ENCODE measurements at places on chromosomes 16 and 17.

DNA sequence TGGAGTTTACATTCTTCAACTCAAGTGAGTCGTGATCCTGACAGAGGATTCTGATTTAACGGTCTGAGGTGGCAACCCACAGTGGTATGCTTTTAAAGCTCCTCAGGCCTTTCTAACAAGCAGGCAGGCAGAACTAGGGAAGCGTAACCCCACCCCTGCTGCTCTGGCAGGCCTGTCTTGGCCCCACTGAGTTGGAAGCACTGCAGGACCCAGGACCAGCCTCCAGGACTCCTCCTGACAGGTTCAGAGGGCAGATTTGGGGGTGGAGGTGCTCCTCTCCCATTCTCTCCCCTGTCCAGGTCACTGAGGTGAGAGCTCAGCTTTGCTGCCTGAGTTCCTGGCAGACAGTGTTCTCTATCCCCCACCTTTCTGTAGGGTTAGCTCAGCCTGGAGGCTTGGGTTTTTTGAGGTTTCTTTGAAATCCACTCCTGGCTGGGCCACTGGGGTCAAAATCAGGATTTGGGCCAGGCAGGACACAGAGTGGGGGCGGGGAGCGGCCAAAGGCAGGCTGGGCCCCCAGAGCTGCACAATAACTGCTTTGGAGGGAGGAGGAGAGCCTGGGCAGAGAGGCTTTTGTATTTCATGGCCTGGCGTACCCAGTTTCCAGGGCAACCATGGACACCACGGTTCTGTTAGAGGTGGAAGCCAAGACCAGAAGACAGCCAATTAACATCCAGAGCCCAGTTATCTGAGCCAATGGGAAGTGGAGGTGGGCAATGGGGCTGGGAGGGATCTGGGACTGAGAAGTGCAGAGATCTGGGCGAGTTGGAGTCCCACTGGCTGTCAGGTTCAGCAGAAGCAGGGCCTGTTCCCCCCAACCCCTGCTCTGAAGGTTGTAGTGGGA, 9.5 kb downstream of the MRPL27 start:
- DNase-seq, result no peak

DNA sequence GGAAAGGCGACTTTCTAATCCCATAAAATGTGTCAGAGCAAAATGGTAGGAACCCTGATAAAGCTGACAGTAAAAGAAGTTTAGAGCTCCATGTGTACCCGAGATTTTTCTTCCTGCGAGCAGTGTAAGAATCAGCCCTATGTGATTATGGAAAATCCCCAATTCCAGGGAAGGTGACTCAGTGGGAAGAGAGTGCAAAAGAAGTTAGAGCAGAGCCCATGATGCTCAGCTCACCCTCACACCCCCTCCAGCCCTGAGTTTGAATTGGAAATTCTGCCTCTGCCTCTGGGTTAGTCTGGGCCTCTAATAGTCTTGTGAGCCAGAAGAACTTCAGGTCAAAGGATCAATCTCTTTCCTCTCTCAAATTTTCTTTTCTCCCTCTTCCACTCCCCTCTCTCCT, 12.5 kb downstream of the C17orf78 start:
- DNase-seq, result no peak

DNA sequence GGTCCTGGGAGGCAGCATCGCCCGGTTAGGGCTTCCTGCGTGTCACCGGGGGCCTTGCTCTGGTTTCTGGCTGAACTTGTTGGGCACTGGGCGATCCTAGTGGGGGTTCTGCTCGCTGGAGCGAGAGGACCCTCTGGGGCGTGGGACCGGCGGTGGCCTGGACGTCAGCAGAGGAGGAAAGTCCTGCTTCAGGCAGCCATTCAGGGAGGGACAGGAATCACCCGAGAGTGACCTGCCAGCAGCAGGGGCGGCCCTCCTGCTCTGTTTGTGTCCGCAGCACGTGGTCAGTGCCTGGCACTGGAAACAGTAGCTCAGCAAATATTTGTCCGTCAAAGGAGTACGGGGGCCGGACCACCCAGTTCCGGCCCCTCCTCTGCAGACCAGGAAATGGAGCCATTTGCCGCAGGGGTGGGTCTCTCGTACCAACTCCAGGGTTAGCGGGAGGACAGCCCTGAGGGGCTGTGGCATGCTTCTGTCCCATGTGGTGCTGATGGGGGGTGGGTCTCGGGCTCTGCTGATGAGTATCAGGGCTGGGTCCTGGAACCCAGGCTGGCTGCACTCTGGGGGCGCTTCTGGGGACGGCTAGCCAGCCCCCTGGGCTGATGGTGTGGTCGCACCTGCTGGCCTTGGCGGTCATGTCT, 48.3 kb downstream of the BAIAP2 start:
- no peak for DNase-seq

DNA sequence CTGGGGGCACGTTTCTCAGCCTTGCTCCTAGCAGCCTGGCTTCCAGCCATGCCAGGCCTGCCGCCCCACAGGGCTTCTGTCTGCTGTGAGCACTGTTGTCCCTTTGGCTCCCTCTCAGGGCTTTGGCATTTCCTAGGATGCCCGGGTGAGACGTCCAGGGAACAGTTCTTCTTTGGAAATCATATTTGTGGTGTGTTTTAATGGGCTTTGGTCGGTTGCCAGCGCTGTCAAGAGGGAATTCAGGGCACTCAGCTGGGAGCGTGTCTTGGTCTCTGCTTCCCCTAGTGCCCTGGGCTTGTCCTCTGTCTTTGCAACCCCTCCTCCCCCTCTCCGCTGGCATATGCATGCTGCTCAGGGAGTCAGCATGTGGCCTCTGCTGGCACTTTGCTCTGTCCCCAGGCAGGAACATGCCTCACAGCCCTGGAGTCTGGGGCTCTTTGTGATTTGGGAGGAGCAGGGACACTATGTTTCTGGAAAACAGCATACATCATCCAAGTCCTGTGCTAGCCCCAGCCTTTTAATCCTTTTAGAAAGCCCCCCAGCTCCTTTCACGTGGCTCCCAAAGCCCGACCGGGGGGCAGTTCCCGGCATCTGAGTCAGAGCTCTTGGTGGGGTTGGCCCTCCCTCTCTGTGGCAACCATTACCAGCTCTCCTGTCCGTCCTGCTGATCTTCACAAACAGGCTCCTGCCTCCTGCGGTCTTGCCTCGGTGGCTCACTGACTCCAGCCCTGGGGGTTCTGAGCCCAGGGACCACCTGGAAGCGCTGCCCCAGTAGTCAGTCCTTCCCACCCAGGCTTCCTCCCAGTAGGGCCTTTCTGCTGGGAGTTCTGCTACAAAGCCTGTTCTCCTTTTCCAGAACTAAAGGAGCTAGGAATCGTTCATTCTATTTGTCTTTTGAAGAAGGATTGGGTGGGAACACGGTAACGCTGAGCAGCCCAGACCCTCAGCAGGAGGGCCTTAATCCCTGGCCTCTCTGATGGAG, 26.7 kb downstream of the SAP30BP start:
- peak; percentile 82 for DNase-seq

- DNase-seq, result no peak
Observed at GRCh38 chr16:27240948-27241531, 27.5 kb downstream of the NSMCE1 start.

- DNase-seq, result no peak
Observed at GRCh38 chr16:3486506-3487215, 8.6 kb downstream of the C16orf90 start.

DNA sequence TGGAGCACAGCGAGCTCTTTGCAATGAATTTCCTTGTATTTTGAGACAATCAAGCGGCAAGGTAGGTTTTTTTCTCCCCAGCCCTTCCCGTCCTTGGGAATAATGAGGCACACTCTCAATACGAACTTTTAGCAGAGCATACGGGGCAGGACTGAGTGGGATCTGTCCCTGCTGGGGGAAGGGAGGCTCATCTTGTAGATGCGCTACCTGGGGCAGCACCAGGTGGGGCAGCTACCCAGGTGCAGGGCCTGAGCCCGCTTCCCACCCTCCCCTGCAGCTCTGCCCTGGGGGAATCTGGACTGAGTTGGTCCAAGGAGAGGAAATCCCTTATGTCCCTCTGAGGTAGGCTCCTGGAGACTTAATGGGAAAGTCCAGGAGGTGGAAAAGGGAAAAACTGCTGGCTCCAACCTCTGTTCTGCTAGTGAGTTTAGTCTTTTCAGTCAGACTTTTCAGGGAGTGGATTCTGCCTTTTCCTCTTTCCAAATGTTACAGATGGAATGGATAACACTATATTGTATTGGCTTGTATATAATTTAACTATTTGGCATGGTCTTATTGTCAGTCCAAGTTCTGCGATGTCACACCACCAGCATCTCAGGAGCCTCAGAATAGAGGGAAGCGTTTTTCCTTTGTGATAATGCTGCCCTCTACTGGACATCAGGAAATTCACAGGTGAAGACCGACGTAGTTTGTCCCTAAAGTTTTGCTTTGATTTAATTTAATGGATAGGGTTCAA, 9.6 kb upstream of the CES1 start:
- DNase-seq, result no peak

GRCh38 chr16:10154389-10154788, 27.8 kb downstream of the GRIN2A start:
- DNase-seq, result no peak

DNA sequence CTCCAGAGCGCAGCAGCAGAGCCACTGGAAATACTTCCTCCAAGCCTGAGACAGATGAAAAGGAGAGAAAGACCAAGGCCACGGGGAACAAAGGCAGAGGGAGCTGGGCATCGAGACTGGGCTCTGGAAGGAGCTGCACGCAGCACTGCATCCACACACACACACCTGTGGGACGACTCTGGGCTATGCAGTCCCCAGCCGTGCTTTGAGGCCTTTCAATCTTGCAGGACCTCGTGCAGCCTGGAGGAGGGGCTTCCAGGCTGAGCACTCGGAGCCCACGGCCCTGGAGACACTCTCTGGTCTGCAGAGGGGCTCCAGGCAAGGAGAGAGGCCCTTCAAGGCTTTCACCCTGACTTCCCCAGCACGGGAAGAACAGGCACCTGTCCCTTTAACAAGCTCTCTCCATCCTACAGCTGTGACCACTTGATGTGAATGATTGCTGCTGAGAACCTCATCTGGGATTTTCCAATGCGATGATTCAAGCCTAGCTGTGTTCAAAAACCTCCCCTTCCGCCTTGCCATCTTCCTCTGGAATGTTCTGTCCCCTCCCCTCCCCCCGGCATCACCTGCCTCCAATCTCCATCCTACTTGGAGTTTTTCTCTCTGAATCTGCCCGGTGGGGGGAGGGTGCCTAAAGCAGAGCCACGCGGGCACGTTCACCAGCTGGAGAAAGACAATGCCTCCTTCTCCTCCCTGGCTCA, 37.5 kb downstream of the RBFOX3 start:
- DNase-seq, result no peak

GRCh38 chr17:34167354-34167753, 87.7 kb upstream of the CCL2 start:
- no peak for DNase-seq

DNA sequence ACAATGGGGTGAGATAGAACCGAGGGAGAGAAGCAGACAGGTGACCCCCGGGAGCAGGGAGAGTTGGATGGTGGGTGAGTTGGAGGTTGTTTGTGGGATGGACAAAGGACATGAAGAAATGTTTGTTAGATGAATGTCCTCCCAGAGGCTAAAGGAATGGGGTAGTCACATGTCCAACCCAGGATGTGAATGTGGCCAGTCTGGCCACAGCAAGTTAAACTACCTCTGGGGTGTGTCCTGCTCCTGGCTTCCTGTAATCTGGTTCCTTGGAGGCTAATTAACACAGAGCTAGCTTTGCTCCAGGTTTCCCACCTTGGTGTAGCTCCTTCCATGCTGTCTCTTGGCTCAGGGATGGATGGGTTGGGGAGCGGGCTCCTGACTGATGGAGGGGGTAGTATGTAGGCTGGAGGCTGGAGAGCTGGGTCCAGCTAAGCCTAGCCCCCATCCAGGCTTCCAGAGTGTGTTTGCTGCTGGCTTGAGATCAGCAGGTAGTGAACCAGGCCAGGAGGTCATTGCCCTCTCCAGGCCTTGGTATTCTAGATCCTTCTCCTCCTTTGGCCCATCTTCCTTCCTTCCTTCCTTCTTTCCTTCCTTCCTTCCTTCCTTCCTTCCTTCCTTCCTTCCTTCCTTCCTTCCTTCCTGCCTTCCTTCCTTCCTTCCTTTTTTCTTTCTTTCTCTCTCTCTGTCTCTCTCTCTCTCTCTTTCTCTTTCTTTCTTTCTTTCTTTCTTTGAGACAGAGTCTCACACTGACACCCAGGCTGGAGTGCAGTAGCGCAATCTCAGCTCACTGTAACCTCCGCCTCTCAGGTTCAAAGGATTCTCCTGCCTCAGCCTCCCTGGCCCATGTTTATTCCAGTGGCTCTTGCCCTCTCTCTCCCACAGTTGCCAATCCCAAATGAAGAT, 28.0 kb upstream of the UBE2G1 start:
- no peak for DNase-seq

- DNase-seq, result no peak
Observed at GRCh38 chr17:80478487-80479245, 2.3 kb upstream of the NPTX1 start.
